ENCODE measurements at places on chromosomes 4 and X.

- DNase-seq: no peak
Measured at GRCh38 chr4:184693056-184693455, 40.8 kb downstream of the CENPU start.

DNA sequence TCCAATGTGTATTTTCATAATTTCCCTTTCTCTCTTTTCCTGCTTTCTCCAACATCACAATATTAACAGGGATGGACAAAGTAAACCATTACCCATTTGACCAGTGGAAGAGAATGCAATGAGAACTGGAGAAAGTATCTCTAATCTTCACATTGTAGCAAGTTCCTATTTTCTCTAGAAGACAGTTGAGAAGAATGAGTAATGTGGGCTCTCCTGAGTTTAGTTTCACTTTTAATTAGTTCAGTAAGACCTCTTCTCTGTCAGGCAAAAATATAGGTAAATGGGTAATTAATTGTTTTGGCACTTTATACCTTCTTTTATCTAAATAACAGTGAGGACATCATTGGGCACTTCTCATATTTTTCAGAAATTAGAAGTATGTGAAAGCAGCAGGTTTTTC is 602.0 kb downstream of the GLUD2 start:
- DNase-seq: no peak

GRCh38 chr4:111636961-111637585 is 508.2 kb upstream of the FAM241A start:
- DNase-seq: no peak

DNA sequence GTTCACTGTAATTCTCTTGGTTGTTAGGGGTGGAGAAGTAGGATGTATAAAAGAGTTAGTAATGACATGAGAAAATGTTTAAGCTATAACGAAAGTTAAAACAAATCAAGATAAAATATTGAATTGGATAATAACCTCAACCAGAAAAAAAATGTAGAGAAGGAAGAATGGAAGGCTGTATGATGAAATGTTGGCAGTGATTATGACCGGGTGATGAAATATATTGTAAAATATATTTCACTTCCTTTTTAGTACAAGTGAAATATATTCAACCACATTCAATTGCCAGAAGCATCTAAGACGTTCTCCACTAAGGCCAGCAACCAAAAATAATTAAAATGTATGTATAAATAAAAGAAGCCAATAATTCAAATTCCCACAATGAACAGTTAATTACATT is 309.3 kb upstream of the FGF13 start:
- DNase-seq: no peak

DNA sequence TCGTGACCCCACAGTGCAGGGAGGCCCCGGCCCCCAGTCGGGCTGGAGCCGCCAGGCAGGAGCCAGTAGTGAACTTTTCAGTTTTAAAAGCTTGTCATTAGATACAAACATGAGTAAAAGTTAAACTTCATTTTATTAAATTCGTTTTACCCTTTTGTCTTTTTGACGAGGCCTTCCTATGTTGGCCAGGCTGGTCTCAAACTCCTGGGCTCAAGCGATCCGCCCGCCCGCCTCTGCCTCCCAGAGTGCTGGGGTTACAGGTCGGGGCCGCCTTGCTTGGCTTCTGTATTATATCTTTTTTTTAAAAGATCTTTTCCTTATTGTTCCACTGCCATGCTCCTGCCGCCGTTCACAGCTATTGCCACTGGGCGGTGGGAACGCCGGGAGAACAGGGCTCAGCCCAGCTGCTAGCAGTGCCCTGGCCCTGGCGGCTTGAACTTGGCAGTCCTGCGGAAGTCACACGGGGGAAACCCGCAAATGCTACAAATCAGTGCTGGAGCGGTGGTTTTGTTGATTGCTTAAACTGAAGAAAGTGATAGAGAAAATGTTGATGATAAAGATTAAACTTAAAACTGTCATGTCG is 968 bp upstream of the NELFA start:
- no peak for DNase-seq

DNA sequence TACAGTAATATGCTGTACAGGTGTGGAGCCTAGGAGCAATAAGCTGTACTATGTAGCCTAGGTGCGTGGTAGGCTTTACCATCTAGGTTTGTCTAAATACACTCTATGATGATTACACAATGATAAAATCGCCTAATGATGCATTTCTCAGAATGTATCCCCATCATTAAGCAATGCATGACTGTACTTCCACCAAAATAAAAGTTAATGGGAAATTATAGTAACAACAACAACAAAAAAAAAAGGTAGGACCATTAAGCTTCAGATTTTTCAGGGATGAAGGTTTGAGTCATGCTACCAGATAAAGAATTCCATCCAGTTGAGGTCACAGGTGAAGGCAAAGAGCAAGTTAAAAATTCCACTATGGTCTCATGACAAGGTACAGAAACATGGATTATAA is 68.2 kb downstream of the MAGEA10 start:
- DNase-seq: no peak

GRCh38 chr4:116788723-116789122 is 296.7 kb downstream of the TRAM1L1 start:
- DNase-seq: no peak

GRCh38 chrX:143336261-143336660 is 181.0 kb downstream of the SPANXN3 start:
- no peak for DNase-seq

- DNase-seq: no peak
Measured at GRCh38 chr4:88803600-88804096, 106.0 kb upstream of the NAP1L5 start.

DNA sequence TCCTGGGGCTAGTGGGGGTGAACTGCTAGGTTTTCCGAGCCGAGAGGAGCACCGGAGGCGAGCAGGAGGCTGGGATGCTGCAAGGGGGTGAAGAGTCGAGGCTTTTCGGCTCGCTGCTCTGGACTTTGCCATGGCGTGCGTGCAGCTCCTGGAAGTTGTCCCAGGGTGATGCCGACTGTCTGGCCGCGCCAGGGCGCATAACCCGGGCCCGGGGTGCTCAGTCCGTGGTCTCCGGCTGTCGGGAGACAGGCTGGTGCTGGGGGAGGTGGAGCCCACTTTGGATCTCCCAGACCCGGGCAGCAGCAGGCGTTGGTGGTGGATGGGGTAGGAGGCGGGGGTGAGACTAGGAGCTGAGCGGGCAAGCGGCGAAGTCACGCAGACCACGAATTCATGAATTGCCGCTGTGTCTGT is 793 bp downstream of the GRIA3 start:
- DNase-seq: no peak

GRCh38 chrX:107712231-107713202 is 63.1 kb downstream of the TSC22D3 start:
- DNase-seq: no peak

DNA sequence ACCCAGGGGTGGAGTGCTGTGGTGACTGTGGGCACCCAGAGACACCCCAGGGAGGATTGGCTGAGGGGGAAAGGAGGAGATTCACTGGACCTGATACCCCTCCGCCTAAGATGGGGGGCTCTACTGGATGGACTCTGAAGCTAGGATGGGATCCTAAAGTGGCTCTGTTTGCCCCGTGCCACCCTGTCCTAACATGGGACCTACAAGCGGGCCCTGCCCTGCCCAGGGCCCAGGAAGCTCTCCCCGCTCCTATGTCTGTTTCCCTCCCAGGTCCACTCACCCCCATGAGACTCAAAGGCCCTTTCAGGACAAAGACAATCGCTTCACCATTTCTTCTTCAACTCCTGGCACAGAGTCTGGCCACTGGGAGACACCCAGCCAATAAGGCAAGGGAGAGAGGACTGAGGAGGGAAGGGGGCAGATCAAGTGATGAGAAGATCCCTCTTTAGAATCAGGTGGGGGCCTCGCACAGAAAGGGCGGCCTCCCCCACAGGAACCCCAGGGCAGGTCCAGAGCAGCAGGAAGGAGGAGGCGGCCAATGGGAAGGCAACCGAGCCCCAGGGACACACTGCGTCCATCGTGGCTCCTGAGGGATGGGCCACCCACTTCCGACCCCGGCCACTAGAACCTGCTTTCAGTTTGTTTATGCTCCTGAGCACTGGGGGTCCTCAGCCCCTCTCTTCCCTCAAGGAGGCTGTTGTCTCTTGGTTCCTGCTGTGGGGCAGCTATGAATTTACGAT is 155.4 kb downstream of the AFAP1 start:
- DNase-seq: no peak

- no peak for DNase-seq
Measured at GRCh38 chr4:174119051-174119450, 164.4 kb downstream of the FBXO8 start.

DNA sequence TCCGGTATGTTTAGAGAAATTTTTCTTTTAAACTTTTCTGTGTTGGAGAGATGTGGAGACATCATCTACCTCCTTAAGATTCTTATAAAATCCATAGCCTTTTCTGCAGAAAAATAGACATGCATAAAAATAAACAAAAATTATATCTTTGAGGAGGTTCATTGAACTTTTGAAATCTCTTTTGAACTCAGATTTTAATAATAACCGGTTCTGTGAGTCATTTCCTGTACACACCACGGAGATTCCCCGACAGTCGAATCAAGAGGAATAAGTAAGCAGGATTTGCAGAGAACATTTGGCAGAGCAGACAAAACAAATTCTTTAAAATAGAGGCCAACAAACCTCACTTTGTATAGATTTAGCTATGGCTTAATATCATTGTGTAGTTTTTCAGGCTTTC is 918.7 kb upstream of the POU3F4 start:
- DNase-seq: no peak

GRCh38 chr4:118869808-118870342 is 18.8 kb upstream of the SYNPO2 start:
- no peak for DNase-seq

DNA sequence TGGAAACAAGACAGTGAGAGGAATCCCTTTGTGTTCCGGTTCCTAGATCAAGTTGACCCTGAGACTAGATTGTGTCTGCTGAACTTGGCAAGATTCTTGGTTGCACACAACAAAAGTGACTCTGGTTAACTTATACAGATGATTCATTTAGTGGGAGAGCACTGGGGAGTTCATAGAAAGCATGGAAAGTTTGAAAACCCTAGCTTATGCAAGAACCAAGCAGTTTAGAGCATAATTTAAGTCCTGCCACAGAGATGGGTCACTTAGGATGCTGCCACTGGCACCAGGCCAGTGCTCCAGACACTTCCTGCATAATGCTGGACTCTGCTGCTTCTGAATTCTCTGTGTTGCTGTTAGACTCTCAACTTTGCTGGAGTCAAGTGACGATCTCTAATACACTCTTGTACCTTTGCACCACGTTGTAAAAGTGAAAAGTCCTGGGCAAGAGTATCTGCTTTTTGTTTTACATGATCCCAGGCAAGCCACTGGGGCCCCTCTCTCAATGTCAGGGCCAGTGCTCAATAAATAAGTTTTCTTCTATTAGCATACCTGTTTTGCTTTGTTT is 12.7 kb upstream of the DCUN1D4 start:
- DNase-seq: no peak

GRCh38 chr4:76515975-76516843 is 81.2 kb downstream of the SHROOM3 start:
- no peak for DNase-seq

DNA sequence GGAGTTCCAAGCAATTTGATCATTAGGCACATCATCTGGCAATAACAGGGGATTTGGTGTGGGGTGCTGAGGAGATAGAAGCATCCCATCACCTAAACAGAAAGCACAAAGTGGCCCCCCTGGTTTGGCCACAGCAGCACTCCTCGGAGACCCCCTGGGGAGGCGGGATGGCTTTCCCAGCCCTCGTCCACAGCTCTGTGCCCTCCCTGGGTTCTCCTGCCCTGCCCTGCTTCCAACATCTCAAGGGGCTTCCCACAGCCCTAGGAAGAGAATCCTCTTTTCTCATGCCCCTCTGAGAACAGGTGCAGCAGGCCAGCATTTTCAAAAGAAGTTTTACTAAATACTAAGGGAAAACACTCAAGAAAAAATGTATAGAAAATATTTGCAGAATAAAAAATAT is 12.8 kb downstream of the ATP5ME start:
- no peak for DNase-seq

GRCh38 chr4:7202411-7202810 is 10.1 kb downstream of the SORCS2 start:
- DNase-seq: no peak

GRCh38 chr4:133320576-133321170 is 171.6 kb downstream of the PCDH10 start:
- no peak for DNase-seq

- DNase-seq: no peak
Measured at GRCh38 chr4:130154901-130155300, 1058.9 kb downstream of the C4orf33 start.

- DNase-seq: no peak
Measured at GRCh38 chrX:13449441-13449840, 120.0 kb upstream of the EGFL6 start.

DNA sequence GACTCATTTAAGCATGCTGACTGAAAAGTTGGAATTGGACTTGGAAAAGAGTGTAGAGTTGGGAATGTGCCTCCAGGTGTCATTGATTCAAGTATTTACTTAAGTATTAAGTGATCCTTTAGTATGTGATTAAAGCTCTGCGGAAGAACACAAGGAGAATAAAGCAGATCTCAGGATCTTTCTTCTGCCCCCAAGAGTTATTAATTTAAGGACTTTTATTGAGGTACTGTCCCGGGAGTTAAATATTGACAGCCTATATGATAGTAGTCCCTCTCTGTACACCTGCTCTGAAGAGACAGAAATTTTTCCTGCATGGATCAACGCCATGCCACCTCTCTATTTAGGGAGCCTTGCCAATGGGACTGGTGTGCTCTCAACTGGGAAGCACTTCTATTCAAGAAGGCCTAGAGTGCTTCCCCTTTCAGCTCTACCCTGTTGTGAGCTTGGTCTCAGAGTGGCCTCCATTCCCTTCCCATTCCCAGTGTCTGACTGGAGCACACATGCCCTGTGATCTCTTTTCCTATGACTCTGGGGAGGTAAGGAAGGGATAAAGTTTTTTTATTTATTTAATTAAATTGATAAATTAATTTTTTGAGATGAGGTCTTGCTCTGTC is 75.9 kb downstream of the SHISA3 start:
- no peak for DNase-seq

DNA sequence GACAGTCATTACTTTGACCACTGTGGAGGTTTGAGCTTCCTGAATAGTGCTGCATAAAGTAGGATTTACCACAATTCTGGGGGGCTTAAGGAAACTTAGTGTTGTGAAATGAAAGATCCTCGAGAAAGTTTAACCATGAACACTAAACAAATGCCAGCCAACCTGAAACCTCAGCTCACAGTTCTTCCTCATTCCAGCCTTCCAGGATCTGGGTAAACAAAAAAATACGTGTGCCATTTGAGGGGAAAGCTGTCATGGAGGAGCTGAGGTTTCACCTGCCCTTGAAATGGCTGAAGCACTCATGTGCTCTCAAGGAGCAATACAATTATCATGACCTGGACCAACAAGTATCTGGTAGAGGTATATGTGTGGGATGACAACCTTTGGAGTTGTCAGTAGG is 142.7 kb downstream of the NPNT start:
- DNase-seq: no peak

DNA sequence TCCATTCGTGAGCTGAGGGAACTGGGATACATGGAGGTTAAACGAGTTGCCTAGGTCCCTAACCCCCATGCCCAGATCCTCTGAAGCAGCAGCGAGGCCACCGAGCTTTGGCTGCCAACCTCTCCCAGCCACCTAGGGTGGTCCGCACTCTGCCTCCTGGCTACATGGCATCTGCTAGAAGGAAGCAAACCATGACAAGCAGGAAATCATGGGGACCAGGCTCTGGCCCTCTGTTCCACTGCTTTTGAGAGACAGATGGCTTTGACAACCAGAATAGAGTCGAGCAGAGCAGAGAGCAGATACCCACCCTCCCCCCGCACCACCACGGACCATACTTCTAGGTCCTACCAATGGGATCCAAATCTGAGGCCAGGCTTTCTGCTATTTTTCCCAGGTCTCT is 37.5 kb upstream of the NKRF start:
- no peak for DNase-seq

Measured in right renal cortex interstitium (tissue), 3 donors.